Esophagus muscularis mucosa (tissue), 4 donors: ENCODE measurements at places on chromosomes 7 and 10. TPM values are rescaled to one million over a fixed set of nuclear protein-coding genes. Genes with fewer than 3 reads are reported as not detected.

The LRRC4 gene
- 0.58 TPM for total RNA-seq

DNA sequence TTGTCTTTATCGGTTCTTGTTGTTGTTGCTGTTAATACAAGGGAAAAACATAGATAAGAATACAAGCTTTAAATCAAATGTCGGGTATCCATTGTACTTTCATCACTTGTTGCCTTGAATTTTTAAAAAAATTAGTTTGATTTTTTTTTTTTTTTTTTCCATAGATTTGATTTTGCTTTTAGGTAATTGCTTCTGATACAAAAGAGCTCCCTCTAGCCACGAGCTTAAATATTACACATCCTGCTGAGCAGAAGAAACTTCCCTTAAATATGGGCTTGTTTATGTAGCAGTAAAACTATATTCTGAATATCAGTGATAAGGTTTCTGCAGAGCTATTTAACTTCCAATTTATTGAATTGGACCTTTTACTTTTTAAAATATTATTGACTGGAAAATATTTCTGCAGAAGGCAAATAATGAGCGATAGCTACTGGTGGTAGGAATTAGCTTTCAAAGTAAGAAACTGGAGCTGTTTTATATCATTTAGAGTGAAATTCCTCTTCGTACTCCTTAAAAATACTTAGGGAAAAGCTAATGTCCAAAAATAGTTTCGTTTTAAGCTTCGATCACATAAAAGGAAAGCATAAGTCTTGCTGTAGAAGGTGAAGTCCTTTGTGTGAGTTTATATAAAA is 216.9 kb downstream of the POLR1F start:
- DNase-seq = no peak

The THNSL1 gene
- 0.83 TPM for total RNA-seq

- no peak for DNase-seq
Observed at GRCh38 chr10:132006966-132007365, 25.2 kb upstream of the BNIP3 start.

DNA sequence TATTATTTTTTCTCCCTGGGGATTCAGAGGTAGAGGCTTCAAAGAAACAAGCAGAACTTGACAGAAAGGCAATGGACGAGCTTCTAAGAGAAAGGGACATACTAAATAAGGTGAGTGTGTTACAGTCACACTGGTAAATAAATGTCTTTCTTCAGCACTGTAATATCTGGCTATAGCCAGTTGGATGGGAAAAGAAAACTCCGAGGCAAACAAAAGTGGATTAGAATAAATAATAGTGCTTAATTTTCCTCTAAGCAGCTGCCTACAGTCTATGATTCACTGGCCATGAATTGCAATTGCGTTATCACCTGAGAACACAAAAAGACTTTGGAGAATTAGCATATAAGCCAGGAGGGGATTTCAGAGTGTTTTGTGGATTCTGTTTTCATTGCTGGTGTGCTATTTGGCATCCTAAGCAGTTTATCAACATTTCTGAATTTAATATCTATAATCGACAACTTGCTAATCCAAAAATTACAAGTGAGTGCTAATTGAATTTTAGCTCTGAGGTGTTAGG is 23.2 kb downstream of the CFAP58 start:
- no peak for DNase-seq

The IL2RA gene
- 0.46 TPM for total RNA-seq

The RNF32 gene
- total RNA-seq = 1.1 TPM
